ENCODE measurements at places on chromosomes 13 and 19. TPM values are rescaled to one million over a fixed set of nuclear protein-coding genes. Genes with fewer than 3 reads are reported as not detected.

GRCh38 chr19:694481-695351 is 536 bp downstream of the PRSS57 start:
- no peaks in the 10 kb centered on the region for H3K27me3 ChIP-seq
- no peak for DNase-seq
- no peak overlapping the region for H3K4me3 ChIP-seq
- no peaks in the 10 kb centered on the region for H3K36me3 ChIP-seq

The KRI1 gene
- total RNA-seq = 15.8 TPM

- H3K4me1 ChIP-seq = no peaks in the 10 kb centered on the region
- H3K36me3 ChIP-seq = no peaks in the 10 kb centered on the region
- DNase-seq = no peak
Measured at GRCh38 chr19:788983-789700, 8.1 kb upstream of the PTBP1 start.

- H3K4me3 ChIP-seq = no peak overlapping the region
- no peaks in the 10 kb centered on the region for H3K4me1 ChIP-seq
- no peak overlapping the region for H3K27ac ChIP-seq
Measured at GRCh38 chr13:105255472-105255871, 1280.0 kb downstream of the EFNB2 start.

GRCh38 chr19:2491130-2491801 is 15.3 kb downstream of the GADD45B start:
- no peaks in the 10 kb centered on the region for H3K27me3 ChIP-seq
- peaks cover 16% of the 10 kb centered on the region for H3K4me1 ChIP-seq
- peak; percentile 99 for DNase-seq
- H3K27ac ChIP-seq = peak overlapping the region; percentile 15
- H3K36me3 ChIP-seq = no peaks in the 10 kb centered on the region
- no peak overlapping the region for H3K4me3 ChIP-seq

DNA sequence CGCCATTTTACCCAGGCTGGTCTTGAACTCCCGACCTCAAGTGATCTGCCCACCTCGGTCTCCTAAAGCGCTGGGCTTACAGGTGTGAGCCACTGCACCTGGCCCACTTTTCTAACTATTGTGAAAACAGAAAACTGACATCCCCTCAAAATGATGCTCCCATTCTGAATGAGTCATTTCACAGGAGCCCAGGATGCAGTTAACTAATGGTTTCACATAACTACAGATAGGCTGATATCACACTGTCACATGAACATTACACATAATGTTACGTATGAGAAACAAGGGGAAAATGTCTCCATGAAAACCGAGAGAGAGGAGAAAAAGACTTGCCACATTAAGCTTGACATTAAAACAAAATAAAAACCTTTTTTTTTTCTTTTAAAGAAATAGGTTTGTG is 37.5 kb downstream of the N4BP2L2 start:
- H3K4me3 ChIP-seq = no peak overlapping the region
- no peaks in the 10 kb centered on the region for H3K36me3 ChIP-seq
- DNase-seq = no peak
- H3K27ac ChIP-seq = no peak overlapping the region
- no peaks in the 10 kb centered on the region for H3K27me3 ChIP-seq
- no peaks in the 10 kb centered on the region for H3K4me1 ChIP-seq

The GRIN3B gene
- not detected for total RNA-seq

- no peak overlapping the region for H3K4me3 ChIP-seq
- DNase-seq = no peak
- H3K27ac ChIP-seq = no peak overlapping the region
Measured at GRCh38 chr13:24115671-24116070, 44.8 kb upstream of the SPATA13 start.

The ARRDC5 gene
- 0.12 TPM for total RNA-seq

GRCh38 chr19:14214580-14214979 is 8.6 kb upstream of the ADGRL1 start:
- H3K27ac ChIP-seq = no peak overlapping the region
- no peak for DNase-seq
- no peak overlapping the region for H3K4me3 ChIP-seq
- no peaks in the 10 kb centered on the region for H3K27me3 ChIP-seq
- no peaks in the 10 kb centered on the region for H3K4me1 ChIP-seq

- no peak for DNase-seq
- no peaks in the 10 kb centered on the region for H3K27me3 ChIP-seq
- H3K36me3 ChIP-seq = no peaks in the 10 kb centered on the region
- no peak overlapping the region for H3K27ac ChIP-seq
Measured at GRCh38 chr13:21429211-21429610, 29.9 kb downstream of the ZDHHC20 start.

- DNase-seq = no peak
- no peaks in the 10 kb centered on the region for H3K36me3 ChIP-seq
- no peaks in the 10 kb centered on the region for H3K27me3 ChIP-seq
- no peak overlapping the region for H3K27ac ChIP-seq
Measured at GRCh38 chr13:30148171-30148754, 159.1 kb downstream of the KATNAL1 start.

DNA sequence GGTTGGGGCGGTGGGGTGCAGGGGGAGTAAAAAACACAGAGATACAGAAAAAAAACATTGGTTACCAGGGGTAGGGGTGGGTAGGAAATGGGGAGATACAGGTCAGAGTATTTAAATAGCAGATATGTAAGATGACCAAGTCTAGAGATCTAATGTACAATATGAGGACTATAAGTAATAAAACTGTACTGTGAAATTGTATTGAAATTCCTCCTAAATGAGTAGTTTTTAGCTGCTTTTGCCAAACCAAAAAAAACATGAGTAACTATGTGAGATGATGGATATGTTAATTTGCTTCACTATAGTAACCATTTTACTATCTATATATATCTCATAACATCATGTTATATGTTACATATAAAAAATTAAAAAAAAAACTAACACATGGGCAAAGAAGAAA is 29.6 kb downstream of the VWA8 start:
- peaks cover 3% of the 10 kb centered on the region for H3K36me3 ChIP-seq
- no peak overlapping the region for H3K27ac ChIP-seq
- no peak overlapping the region for H3K4me3 ChIP-seq
- no peak for DNase-seq
- no peaks in the 10 kb centered on the region for H3K4me1 ChIP-seq

The STOML3 gene
- not detected for total RNA-seq

DNA sequence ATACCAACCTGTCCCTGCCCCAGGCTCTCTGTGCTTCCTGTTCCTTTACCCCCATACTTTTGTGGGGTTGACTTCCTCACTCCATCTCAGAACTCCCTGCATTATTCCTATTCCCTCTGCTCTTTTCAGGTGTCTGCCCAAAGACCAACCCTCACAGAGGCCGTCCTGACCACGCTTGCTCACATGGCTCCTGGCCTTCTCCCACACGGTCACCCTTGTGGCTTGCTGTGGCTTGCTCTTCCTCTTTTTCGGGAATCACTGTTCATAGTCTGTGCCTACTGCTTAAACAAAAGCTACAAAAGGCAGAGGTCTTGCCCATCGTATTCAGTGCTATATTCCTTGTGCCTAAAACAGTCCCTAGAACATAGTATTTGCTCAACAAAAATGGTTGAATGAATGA is 25.2 kb upstream of the ARGLU1 start:
- DNase-seq = no peak
- H3K27me3 ChIP-seq = no peaks in the 10 kb centered on the region
- no peak overlapping the region for H3K27ac ChIP-seq
- H3K36me3 ChIP-seq = no peaks in the 10 kb centered on the region
- no peaks in the 10 kb centered on the region for H3K4me1 ChIP-seq

GRCh38 chr13:103194871-103195270 is 128.7 kb upstream of the SLC10A2 start:
- H3K4me3 ChIP-seq = no peak overlapping the region
- no peaks in the 10 kb centered on the region for H3K36me3 ChIP-seq
- H3K4me1 ChIP-seq = no peaks in the 10 kb centered on the region
- H3K27me3 ChIP-seq = no peaks in the 10 kb centered on the region

DNA sequence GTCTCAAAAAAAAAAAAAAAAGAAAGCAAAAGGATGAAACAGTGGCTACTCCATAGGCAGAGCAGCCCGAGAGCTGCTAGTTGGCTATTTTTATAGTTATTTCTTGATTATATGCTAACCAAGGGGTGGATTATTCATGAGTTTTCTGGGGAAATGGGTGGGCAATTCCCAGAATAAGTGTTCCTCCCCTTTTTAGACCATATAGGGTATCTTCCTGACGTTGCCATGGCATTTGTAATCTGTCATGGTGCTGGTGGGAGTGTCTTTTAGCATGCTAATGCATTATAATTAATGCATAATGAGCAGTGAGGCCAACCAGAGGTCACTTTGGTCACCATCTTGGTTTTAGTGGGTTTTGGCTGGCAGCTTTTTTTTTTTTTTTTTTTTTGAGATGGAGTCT is 25.4 kb upstream of the OR10H1 start:
- no peak for DNase-seq
- no peak overlapping the region for H3K4me3 ChIP-seq
- H3K27me3 ChIP-seq = no peaks in the 10 kb centered on the region
- H3K27ac ChIP-seq = no peak overlapping the region

The RNF225 gene
- total RNA-seq = not detected

- no peak overlapping the region for H3K4me3 ChIP-seq
- no peaks in the 10 kb centered on the region for H3K36me3 ChIP-seq
- H3K27me3 ChIP-seq = no peaks in the 10 kb centered on the region
- H3K27ac ChIP-seq = no peak overlapping the region
- DNase-seq = no peak
Measured at GRCh38 chr13:106343836-106344235, 191.6 kb downstream of the EFNB2 start.

- peak overlapping the region; percentile 73 for H3K27ac ChIP-seq
- H3K4me1 ChIP-seq = no peaks in the 10 kb centered on the region
- no peaks in the 10 kb centered on the region for H3K36me3 ChIP-seq
- peak overlapping the region; percentile 62 for H3K4me3 ChIP-seq
Measured at GRCh38 chr19:6516018-6516658, 14.0 kb upstream of the TUBB4A start.

GRCh38 chr13:27534981-27535380 is 84.6 kb upstream of the MTIF3 start:
- H3K27ac ChIP-seq = no peak overlapping the region
- no peak for DNase-seq
- H3K4me3 ChIP-seq = no peak overlapping the region
- no peaks in the 10 kb centered on the region for H3K27me3 ChIP-seq

DNA sequence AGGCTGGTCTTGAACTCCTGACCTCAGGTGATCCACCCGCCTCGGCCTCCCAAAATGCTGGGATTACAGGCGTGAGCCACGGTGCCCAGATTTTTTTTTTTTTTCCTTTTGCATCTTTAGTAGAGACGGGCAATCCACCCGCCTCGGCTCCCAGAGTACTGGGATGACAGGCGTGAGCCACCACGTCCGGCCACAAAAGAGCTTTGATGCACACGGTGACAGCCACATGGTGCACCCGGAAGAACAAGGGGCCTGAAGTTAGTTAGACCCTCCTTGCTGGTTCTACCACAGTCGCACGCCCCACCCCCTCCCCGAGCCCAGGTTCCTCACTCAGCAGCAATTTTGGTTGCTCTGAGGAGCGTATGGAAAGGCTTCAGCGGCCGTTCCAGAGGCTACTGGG is 54.2 kb upstream of the USE1 start:
- no peak overlapping the region for H3K4me3 ChIP-seq
- H3K4me1 ChIP-seq = no peaks in the 10 kb centered on the region
- no peak for DNase-seq
- H3K36me3 ChIP-seq = peaks cover 33% of the 10 kb centered on the region

DNA sequence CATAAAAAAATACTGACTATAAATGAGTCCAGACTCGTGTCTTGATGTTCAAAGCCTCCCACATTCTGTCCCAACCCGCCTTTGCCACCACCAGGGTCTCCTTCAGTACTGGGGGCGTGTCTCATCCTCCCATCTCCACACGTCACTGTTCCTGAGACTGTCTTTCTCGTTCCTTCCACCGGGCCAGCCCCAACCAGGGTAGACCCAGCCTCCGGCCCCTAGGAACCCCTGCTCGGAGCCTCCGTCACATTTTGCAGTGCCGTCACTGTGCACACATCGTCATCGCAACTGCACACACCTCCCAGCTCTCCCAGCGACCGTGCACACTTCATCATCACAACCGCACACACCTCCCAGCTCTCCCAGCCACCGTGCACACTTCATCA is 73.4 kb downstream of the SPACA7 start:
- no peaks in the 10 kb centered on the region for H3K36me3 ChIP-seq
- H3K27me3 ChIP-seq = no peaks in the 10 kb centered on the region
- DNase-seq = no peak
- H3K27ac ChIP-seq = no peak overlapping the region

The AMER2 gene
- total RNA-seq = not detected

The ZIC5 gene
- total RNA-seq = not detected

DNA sequence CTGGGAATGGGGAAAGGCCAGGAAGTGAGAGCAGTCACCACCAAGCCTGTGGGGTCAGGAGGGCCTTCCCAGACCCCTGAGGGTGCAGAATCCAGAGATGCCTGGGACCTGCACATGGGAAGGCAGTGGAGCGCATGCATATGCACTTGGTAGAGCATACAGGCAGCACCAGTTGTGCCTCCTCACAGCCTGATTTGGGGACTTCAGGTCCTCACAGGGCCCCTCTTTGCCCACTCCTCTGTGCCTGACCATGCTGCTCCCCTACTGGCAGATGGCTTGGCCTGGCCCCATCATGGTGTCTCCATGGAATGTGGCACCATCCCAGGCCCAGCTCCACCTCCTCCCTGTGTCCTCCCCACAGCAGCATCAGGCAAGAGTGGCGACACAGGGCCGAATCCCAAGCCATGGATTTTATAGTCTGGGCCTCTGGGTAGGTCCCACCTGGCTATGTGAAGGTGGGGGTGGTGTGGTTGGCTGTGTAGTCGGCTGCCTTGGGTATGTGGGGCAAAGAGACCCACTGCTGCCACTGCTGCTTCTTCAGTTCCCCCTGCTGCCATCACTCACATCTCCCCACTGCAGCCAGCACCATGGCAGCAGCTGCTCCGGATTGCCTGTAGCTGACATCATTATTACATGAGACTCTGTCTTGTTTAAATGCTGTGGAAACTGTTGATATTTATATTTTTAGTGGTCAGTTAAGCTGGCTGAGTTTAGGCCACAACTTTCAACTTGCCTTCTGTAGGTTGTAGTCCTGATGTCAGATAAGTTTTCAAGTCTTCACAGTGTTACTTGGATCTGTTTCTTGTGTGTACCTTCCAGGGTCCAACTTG is 247.0 kb downstream of the GPC6 start:
- H3K4me1 ChIP-seq = no peaks in the 10 kb centered on the region
- H3K36me3 ChIP-seq = no peaks in the 10 kb centered on the region

DNA sequence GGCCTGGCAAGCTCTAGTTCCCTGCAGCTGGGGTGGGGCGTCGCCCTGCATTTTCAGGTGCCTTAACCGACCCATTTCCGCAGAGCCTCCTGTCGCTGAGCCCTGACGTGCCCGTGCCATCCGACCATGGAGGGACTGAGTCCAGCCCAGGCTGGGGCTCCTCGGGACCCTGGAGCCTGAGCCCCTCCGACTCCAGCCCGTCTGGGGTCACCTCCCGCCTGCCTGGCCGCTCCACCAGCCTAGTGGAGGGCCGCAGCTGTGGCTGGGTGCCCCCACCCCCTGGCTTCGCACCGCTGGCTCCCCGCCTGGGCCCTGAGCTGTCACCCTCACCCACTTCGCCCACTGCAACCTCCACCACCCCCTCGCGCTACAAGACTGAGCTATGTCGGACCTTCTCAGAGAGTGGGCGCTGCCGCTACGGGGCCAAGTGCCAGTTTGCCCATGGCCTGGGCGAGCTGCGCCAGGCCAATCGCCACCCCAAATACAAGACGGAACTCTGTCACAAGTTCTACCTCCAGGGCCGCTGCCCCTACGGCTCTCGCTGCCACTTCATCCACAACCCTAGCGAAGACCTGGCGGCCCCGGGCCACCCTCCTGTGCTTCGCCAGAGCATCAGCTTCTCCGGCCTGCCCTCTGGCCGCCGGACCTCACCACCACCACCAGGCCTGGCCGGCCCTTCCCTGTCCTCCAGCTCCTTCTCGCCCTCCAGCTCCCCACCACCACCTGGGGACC is 1.2 kb downstream of the ZFP36 start:
- peaks cover 24% of the 10 kb centered on the region for H3K4me1 ChIP-seq
- DNase-seq = peak; percentile 70
- H3K36me3 ChIP-seq = peaks cover 5% of the 10 kb centered on the region
- peak overlapping the region; percentile 70 for H3K4me3 ChIP-seq

All from pancreas (tissue), 10 donors.